ENCODE measurements at places on chromosomes 12 and 14.
A peak's percentile ranks its signal among the peaks of the same experiment; 100 is the strongest.

GRCh38 chr14:74747237-74747636, 15.9 kb upstream of the YLPM1 start:
- DNase-seq: no peak

DNA sequence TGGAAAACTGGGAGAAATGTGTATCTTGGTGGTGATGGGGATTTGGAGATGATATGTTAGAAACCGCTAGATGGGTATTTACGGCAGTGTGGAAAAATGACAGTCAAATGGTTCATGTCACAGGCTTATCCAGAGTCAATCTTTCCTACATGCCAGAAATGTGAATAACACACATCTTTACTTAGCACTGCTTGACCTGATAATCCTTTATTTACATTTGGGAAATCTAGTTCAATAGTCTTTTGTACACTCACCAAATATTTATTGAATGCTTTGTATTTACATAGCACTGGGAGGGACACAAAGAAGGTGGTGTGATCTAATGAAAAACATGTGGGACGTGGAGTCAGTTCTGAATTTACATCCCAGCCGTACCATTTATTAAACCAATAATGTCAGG, 208.2 kb downstream of the DIO2 start:
- no peak for DNase-seq

DNA sequence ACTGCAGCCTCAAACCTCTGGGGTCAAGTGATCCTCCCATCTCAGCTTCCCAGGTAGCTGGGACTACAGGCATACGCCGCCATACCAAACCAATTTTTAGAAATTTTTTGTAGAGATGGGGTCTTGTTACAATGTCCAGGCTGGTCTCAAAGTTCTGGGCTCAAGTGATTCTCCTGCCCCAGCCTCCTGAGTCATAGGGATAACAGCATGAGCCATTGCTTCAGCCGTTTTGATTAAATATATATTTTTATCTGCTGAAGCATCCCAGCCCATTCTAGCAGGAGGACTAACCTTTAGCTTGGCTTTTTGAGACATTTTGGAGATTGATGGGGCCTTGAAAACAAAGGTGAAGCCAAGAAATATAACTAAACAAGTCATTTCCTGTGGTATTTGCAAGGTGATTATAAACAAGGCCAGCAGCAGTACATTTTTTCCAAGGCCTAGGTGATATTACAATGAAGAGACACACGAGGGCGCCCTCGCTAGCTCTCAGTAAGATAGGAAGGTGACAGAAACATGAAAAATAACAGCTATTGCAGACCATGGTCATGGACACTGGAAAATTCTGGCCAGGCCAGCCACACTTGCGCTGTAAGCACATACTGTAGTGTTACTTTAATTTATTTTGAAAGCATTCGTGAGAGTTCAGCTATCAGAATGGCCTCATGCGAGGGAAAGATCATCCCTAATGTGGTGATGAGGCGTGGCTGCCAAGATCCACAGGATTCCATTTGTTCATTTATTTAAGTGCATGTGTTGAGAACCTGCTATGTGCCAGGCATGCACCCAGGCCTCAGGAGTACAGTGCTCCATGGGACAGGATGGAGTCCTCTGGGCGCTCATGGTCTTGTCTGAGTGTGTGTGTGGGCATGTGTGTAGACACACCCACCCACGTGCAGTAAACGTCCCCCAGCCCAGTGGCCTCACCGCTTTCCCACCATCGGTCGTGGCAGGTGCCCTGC, 63.5 kb downstream of the DGLUCY start:
- DNase-seq: peak; percentile 76

DNA sequence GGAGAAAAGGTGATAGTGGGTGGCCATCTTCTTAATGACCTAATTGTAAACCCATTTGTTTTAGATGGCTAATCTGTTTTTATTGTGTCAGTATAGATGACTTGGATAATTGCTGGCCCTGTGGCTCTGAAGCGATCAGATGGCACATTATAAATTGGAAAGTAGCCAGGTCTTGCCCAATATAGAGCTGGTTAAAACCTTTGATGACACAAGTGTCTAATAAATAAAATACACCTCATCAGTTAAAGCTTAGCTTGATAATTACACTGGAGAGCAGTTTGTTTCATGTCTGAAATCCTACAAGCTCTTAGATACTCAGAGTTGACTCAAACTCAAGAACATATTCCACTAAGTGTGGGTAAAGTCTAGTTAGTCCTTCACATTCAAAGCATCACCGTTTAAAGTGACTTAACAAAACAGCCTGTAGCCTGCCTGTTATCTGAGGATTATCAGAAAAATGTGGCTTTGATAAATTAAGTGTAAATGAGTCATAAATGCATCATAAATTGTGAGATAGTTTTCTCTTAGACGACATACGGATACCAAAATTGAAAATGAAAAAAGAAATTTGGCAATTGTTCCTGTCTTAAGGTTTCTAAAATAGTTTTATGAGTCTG, 280.9 kb downstream of the LRIG3 start:
- DNase-seq: no peak

DNA sequence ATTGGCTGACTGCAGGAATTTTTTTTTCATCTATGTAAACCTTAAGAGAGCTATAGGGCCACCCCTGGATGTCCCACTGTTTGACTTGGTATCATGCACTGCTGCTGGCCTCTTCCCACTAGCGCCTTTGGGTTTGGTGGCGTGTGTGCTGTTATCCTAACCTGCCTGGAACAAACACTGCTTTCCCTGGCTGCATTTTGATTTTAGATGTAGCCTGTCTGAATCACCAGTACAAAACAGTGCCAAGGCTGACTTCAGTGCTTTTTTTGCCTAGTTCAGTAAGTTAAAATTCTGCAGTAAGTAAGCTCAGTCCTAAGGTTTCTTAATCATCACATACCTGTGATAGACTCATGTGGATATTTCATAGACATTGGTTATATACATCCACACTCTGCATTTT, 99.2 kb downstream of the EML1 start:
- DNase-seq: no peak

- DNase-seq: no peak
Observed at GRCh38 chr14:58832095-58832521, 194.3 kb downstream of the DACT1 start.

DNA sequence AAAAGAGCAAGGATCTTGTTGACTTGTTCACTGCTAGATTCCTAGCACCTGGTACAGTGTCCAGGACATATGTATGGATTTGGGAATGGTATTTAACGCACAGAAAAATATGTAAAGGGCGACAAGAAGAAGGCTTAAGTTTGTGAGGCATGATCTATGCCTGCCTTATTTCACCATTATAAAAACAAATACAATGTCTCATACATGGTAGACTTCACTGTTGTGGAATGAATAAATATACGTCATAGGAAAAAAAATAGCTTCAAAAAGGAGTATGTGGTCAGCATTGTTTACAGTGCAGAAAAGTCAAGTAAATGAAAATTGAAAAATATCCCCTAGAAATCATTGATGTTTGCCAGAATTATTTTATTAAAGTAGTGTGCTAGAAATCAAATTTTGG, 30.0 kb downstream of the HCFC2 start:
- DNase-seq: no peak

DNA sequence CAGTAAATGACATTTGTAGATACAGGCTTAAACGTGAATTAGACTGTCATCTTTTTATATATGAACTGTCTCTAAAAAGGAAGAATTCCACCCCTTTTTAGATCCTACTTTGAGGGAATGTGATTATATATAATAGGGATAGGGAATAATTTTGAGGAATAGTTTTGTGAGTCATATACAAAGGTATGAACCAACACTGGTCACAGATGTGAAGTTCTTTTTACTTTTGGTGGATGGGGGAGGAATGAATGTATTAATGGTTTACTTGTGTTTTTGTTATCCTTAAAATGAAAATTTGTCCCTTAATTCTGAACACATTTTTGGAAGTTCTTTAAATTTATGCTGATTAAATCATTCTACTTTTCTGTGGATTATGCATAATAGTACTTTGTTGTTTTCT, 30.4 kb downstream of the FRS2 start:
- DNase-seq: no peak

DNA sequence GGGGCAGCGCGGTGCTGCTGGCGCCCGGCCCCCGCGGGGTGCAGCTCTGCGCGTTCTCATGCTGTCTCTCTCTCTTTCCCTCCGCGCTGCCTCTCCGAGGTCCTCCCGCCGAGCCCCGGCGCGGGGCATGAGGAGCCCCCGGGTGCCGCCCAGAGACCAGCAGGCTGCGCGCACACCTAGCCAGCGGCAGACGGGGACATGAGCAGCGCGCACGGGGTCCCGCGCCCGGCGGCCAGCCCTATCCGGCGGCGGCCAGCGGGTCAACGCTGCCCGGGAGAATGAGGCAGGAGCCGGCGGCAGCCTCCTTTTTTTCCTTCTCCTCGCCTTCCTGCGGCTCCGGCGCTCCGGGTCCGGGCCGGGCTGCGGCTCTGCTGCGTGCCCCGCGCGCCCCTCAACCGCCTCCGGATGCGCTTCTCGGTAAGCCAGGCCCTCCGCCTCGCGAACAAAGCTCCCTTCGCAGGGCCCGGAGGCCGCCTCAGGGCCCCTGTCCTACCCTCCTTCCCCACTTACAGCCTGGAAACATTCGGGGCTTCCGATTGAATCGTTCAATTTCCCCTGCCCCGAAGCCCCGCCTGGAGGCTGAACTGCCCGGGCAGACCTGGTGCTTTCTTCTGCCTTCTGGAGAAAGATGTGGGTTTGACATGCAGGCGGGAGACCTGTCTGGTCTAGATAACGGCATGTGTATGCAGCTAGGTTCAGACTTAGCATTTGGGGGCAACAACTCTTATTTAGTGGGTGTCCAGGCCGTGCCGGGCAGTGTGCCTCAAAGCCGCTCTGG, at the start of gene TUNAR:
Gene TUNAR, plus strand, starts transcription at position 72 of the 778 bp plus-strand sequence.
- DNase-seq: no peak

DNA sequence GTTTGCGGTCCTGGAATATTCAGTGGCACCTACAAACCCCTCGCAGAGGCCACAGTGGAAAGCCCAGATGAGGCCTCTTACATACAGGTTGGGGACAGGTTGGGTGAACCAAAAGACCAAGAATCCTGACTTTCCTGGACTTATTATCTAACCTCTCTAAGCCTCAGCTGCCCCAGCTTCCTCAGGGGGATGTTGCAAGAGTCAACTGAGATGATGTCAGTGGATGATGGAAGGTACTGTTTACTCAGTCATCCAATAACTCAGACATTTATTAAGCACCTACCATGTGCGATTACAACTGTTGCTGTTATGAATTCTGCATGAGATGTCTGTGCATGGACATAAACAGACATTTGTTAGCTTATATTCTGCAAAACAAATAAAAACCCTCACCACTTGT, 72.8 kb downstream of the RFX4 start:
- no peak for DNase-seq

DNA sequence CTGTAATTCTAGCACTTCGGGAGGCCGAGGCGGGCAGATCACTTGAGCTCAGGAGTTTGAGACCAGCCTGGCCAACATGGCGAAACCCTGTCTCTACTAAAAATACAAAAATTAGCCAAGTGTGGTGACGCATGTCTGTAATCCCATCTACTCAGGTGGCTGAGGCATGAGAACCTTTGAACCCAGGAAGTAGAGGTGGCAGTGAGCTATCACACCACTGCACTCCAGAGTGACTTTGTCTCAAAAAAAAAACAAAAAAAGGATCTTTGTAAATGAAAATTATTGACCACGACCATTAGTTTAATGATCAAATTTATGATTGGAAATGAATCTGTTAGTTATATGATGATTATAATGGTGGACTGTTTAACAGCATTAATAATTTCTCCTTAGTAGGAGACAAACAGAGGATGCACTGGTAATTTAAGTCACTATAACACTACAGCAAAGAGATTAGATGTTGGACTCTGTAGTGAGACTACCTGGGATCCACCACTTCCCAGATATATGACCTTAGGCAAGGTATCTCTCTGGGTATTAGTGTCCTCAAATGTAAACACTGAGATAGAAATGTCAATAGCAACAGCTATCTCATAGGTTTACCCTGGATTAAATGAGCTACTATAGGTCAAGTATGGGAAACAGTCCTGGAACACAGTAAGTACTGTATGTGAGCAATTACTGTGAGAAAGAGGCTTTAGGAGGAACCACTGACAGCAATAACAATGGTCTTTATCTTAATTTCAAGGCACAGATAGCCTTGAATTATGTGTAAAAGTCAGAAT, 214.7 kb downstream of the NOVA1 start:
- no peak for DNase-seq

- no peak for DNase-seq
Observed at GRCh38 chr12:115396567-115396966, 712.6 kb upstream of the TBX3 start.

DNA sequence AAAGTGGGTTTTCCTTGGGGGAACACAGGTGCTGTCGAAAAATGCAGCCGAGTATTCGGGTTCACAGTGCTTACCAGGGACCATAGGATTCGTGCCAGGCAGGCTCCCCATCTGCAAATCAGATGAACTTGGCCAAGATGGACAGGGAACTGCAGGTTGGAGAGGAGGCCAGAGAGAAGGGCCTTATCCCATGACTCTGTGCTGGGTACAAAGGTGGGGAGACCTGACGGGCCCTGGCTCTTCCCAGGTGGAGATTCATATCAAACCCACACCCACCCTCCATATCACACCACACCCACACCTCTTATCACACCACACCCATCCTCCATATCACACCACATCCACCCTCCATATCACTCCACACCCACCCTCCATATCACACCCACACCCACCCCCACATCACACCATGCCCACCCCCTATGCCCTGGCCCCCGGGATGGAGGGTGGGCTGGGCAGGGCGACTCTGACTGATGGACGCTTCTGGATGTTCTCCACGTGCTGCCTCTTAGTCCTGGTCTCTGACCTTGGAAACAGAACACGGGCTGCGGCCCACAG, 319.7 kb downstream of the ADGRD1 start:
- DNase-seq: no peak

DNA sequence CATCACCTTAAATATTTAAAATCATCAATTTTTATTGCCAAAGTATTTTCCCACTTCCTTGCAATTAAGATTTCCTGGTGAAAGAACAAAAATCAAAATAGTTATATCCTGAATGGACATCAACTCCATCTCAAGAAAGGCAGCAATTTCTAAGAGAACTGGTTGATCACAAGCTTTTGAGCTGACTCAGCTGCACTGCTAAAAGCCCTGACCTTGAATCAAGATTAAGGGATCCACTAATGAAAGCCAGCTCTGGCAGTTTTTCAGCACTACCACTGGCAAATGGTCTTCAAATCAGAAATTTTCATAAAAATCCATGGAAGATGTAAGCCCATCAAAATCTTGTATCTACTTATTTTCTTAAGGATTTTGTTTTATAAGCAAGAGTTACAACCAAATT, 123.4 kb downstream of the SLC6A15 start:
- DNase-seq: no peak

- DNase-seq: no peak
Observed at GRCh38 chr14:105899657-105900397, 373.4 kb downstream of the TMEM121 start.
